ENCODE measurements at places on chromosomes 5 and 9.
A peak's percentile ranks its signal among the peaks of the same experiment; 100 is the strongest.

DNA sequence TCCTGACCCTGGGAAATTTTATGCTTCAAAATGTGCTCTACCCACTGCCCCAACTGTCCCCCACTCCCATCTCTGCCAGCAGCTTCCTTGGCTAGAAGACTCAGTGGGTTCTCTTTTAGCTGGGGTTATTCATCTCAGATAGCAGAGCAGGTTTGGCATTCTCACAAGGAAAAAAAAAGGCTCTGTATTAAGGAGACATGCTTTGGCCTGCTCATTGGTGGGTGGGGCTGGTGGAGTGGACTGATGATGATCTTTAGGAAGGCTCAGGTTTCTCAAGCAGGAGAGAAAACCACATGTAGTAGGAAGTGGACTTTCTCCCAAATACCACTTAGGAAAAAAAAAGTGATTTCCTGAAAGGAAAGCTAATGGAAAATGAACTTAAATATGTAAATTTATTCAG, 279.2 kb upstream of the ZNF462 start:
- no peak for DNase-seq

- DNase-seq = no peak
Observed at GRCh38 chr9:126053913-126054312, 272.7 kb upstream of the MVB12B start.

DNA sequence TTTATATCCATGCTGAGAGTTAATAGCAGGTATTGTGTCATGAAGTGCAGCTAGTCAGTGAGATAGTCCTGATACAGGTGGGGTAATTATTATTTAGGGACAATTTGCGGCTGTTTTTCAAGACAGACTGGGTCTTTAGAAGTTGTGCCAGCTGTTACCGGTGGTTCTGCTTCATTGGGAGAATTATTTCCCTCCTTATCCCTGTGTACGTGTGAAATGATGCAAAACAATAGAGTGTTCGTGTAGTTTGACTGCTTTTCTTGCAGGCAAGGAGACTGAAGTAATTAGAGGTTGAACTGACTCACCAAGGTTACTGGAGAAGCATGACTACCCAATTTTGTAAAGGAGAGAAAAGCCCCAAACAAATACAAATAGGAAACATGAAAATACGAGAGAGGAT, 101.7 kb downstream of the ARRDC3 start:
- no peak for DNase-seq

DNA sequence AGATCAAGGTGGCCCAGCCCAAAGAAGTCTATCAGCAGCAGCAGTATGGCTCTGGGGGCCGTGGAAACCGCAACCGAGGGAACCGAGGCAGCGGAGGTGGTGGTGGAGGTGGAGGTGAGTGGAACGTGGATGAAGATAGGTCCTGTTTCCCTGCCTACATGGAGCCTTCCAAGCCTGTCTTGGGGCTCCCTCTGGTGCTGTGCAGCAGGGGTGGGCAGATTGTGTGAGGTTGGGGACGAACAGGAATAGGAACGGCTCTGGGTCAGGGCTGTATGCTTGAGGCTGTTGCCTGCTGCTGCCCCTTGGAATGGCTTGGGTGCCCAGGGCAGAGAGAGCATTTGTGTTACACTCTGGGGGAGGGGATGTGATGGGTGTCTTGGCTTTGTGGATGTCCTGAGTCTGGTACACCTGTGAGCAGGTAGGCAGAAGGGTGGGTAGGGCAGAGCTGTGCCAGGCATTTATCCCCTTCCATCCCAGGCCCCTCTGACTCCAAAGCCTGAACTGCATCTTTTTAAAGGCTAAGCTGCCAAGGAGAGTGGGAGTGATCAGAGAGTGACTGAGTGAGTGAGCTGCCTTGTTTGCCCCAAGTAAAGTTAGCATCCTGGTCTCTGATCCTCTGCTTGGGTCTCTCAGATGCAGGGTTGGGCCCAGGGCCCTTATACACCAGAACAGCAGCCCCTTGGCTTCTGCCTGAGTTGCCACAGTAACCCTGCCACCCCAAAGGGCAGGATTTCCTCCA, 5.2 kb downstream of the HNRNPAB start:
- DNase-seq = peak; percentile 47

- DNase-seq = no peak
Observed at GRCh38 chr5:140868721-140869554, at the start of gene PCDHA11. Gene PCDHA11 (plus strand): TSS chr5:140868957. CDS start chr5:140869104, 147 bp downstream.

- no peak for DNase-seq
Observed at GRCh38 chr9:13911473-13911872, 402.5 kb downstream of the NFIB start.

GRCh38 chr5:1317921-1318565, 23.2 kb upstream of the TERT start:
- DNase-seq = peak; percentile 30

DNA sequence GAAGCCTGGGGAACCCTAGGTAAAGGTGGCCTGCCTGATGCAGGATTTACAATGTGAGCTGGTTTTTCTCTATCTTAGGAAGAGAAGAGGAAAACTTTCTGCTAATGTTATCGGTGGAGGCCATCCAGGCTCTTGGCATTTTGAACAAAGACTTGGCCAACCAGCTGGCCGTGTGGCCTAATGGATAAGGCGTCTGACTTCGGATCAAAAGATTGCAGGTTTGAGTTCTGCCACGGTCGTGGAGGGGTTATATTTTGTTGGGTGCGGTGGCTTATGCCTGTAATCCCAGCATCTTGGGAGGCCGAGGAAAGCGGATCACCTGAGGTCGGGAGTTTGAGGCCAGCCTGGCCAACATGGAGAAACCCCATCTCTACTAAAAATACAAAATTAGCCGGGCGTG, 9.6 kb downstream of the C9orf152 start:
- no peak for DNase-seq

DNA sequence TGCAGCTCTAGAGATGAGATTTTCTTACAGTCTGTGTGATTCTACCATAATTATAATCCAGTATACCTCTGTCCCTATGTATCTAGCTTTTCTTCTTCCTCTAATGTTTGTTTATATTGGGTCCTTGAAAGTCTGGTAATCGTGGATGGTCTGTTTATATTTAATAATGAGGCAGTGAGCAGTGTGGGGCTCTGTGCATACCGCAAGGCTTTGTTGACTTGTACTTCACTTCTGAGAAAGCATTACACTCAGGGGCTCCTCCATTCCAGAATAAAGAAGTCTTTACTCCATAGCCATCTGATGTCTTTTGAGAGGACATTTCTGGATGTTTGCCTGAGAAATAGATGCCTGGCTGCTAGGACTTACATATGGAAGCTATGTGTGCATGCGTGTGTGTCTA, 4.5 kb upstream of the MPDZ start:
- no peak for DNase-seq

GRCh38 chr9:90029996-90030395, 425.2 kb downstream of the GADD45G start:
- DNase-seq = no peak

DNA sequence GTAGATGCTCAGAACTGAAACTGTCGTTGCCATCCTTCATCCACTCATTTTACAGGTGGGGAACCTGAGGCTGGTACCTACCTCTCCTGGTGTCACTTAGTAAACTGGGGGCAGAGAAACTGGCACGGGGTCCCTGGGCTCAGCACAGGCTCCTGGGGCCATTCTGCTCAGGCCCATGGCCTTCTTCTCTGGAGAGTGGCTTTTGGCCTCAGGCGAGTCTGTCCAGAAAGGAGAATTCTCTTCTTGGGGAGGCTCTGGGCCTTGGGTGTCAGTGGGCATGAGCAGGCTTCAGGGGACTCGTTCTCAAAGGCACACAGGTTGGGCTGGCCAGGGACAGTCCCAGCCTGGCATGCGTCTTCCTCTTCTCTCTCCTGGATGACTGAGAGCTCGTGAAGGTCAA, 24.6 kb downstream of the COL5A1 start:
- no peak for DNase-seq

GRCh38 chr9:82720515-82720914, 342.4 kb downstream of the RASEF start:
- no peak for DNase-seq

DNA sequence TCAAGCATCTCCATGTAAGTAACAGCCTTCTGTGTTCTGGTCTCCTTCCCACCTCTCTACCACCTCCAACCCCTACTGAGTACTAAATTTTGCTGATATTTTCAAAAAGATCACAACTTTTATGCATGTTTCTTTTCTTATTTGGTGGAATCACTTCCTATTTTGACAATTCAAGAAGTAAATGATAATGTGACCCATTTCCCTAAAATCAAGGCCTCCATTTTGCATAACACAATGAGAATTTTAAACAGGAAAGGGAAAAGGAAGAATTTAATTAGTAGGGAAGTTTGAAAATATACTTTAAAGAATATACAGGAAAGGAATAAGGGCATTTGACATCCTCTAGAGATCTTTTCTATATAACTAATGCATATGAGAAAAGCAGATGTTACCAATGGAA, 212.9 kb upstream of the RASA1 start:
- no peak for DNase-seq

DNA sequence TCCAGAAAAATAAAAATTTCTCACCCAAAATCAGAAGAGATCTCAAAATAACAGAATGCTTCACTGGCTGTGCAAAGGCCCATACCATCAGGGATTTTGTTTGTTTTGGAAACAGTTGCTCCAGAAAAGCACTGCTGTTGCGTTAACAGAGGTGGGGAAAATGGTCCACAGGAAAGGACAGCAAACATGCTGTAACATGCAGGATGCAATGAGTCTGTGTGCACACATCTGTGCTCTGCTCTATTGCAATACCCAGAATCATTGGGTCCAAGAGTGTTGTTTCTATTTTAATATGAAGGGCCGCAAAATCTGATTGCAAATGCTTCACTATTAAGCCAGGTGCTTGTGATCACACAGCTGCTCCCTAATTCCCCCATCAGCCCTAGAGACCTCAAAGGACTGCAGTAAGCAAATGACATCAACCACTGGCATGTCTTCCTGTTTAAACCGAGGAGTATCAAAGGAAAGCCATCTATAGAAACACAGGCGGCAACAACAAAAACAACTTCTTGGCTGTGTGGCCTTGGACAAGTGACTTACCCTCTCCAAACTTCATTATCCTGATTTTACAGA, 141.0 kb downstream of the DCP2 start:
- DNase-seq = no peak

DNA sequence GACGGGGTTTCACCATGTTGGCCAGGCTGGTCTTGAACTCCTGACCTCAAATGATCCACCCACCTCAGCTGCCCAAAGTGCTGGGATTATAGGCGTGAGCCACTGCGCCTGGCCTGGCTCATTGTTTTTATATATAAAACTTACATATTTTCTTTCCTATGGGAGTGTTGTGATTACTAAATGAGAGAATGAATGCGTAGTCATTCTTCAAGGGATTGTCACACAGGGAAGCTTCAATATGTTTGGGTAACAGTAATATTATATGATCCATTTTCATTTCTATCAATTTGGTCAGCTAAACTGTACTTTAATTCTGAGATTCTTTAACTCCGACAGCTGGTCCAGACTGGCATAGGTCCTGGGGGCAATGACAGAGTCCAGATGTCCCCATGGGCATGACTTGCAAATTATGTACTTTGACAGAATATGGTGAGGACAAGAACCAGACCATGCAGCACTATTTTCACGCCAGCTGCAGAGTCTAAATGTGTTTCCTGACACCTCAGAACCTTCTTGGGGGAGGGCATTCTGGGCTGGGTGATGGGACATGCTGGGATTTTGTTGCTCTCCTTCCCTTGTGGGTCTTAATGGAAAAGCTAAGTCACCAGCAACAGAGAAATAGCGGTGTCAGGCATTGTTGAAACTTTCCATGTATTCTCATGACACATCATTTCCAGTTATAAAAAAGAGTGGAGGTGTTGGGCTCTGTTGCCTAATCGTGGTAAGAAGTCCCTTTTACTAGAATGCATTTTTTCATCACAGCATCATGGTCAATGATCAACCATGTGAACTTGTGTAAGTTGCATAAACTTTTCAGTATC, 40.9 kb upstream of the TNC start:
- DNase-seq = no peak

GRCh38 chr9:12719431-12719830, 26.2 kb downstream of the TYRP1 start:
- DNase-seq = no peak

DNA sequence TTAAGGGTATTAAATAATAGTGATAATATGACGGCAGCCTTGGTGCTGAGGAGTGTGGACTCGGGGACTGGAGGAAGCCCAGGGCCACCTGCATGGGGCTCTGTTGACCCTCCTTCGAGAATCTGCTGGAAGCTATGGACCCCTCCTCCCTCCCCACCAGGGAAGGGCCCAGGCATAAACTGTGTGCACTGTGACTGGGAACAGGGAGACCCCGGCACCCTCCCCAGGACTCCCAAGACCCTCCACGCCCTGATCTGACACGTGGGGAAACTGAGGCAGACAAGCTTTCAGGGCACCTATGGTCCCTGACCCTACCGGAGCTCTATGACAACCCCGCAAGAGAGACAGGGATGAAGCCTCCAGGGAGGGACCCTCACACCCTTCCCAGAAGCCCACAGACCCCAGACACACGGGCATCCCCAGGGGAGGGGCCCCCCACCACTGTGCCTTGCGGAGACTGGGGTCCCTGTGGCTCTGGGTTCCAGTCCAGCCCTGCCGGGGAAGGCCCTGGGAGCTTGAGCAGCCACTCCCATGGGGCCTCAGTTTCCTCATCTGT, 6.5 kb upstream of the EGFL7 start:
- DNase-seq = no peak

- DNase-seq = no peak
Observed at GRCh38 chr5:7816535-7816901, 34.4 kb downstream of the CFAP90 start.

DNA sequence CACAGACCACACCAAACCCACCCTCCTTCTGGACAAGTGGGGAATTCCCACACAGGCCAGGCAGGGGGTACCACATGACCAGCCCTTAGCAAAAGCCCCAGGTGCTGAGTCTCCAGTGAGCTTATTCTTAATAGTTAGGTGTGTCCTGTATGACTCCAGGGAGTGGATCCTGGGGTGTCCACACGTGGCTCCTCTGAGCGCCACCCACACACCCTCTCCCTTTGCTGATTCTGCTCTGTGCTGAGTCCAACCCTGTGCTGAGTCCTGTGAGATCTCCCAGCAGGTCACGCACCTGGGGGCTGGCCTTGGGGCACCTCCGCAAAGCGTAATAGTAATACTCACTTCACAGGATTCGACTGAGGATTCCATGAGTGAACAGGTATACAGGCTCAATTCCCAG, 12.7 kb downstream of the LRRC14B start:
- peak; percentile 53 for DNase-seq

GRCh38 chr9:19223724-19224123, 6.8 kb upstream of the DENND4C start:
- no peak for DNase-seq

GRCh38 chr9:126935630-126936029, 21.0 kb downstream of the RALGPS1 start:
- DNase-seq = no peak

GRCh38 chr5:7548596-7548995, 152.7 kb downstream of the ADCY2 start:
- DNase-seq = no peak

All from left forelimb (tissue), 1 donor.